ENCODE measurements at places on chromosomes 3 and 15.

DNA sequence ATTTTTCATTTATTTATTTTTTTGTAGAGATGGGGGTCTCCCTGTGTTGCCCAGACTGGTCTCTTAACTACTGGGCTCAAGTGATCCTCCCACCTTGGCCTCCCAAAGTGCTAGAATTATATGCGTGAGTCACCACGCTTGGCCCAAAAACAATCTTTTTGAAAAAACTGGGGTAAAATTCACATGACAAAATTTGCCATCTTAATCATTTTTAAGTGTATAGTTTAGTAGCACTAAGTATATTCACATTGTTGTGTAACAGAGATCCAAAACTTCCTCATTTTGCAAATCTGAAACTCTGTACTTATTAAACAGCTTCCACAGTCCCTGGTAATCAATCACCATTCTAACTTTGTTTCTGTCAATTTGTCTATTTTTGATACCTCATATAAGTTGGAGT is 5.2 kb downstream of the SNX1 start:
- no peak for DNase-seq

DNA sequence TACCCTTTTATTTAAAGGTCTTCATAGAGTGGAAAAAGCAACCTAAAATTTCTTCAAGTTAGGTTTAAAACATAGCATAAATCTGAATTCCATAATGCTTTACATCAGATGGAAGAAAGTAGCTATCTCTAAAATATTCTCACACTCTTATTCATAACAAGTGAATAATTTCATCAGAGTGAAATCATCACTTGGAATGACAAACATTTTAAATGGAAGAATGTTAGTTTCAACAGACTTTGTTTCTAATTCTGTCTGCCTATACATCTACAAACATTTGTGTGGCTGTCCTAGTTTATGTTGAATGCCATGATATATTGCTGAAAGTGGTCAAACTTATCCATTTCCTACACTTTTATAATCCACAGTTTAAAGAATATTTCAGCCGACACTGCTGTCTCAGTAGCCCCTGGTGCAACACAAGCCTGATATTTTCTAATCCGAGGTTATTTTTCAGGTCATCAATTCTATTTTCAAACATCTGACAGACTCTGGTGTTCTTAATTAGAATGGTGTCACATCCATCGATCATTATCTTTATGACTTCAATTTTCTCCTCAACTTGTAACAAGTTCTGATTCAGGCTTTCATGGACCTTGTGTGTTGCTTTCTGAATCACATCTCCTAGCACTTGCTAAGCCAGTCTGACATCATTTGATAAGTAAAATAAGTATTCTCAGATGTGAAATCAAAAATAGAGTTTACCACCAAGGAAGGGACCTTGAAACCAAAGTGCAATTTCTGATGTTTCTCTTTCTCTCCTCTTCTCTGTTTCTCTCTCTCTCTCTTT is 17.1 kb upstream of the CNTN3 start:
- no peak for DNase-seq

GRCh38 chr3:66398228-66399025 is 102.4 kb downstream of the LRIG1 start:
- DNase-seq = peak; percentile 67

DNA sequence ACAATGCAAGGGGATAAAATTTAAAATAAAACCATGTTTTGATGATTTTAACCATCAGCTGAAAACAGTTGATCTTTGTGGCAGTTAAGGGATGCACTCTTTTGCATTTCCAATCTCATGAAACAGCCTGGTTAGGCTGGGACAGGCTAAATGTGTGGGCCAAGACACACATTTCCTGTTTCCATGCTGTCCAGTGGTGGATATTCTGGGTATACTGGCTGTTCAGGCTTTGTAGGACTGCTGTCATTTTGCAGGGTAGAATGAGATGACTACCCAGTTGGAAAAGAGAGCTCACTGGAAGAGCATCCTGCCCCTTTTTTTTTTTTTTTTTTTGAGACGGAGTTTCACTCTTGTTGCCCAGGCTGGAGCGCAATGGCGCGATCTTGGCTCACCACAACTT is 42.0 kb upstream of the IP6K2 start:
- DNase-seq = no peak

- DNase-seq = no peak
Measured at GRCh38 chr3:51198477-51198876, 186.6 kb upstream of the MANF start.

DNA sequence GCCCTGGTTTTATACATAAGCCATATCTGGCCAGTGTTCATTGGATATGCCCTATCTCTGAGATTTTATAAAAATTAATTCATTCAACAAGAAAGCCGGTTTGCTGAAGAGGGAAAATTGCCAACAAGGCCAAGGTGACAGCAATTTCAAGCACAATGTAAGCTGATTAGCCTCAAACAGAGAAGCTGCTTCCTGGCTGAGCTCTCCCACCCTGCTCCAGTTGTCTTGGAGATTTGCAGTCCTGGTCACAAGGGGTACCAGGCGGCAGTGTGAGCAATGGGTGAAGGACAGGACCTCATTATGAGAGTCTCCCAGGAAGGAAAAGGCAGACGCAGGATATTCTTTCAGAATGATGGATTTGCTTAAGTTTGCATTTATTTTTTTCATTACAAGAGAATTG is 5.4 kb upstream of the THSD4 start:
- no peak for DNase-seq

- no peak for DNase-seq
Measured at GRCh38 chr3:108320746-108321350, 24.5 kb downstream of the HHLA2 start.

- DNase-seq = no peak
Measured at GRCh38 chr3:126834596-126835471, 130.8 kb downstream of the CHCHD6 start.

- DNase-seq = no peak
Measured at GRCh38 chr3:16304061-16305010, 39.3 kb downstream of the OXNAD1 start.

DNA sequence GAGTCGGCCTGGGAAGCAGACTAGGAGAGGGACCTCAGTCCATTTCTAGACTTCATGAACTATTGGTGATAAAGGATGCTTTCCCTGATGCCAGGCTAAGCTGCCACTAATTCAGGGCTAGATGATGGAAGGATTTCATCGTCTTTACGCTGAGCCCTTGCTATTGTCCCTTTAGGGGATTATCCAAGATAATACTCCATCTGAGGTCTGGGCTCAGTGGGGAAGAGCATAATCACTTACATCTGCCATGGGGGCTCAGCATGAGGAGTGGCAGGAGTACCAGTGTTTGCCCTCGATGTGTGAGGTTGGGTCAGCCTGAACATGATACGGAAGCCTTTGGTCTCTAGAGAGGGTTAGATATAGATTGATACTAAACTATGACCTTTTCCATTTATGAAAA is 47.3 kb downstream of the PTPRG start:
- DNase-seq = no peak

DNA sequence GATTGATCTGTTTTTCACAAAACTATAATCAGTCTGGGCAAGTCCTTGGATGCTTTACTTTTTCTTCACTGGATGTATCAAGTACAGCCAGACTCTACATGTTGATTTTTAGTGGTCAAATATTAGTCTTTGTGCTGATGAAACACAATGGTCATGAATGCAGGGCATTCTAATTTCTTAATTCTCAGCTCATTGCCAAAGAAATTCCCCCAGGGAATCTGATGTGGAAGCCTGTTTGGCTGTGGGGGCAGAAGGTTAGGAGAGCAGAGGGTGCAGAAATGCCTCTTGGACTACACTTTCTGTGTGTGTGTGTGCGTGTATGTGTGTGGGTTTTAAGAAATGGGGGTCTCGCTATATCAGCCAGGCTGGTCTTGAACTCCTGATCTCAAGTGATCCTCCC is 48.7 kb upstream of the HACD2 start:
- no peak for DNase-seq

GRCh38 chr3:108428586-108428985 is 81.8 kb downstream of the MYH15 start:
- no peak for DNase-seq

DNA sequence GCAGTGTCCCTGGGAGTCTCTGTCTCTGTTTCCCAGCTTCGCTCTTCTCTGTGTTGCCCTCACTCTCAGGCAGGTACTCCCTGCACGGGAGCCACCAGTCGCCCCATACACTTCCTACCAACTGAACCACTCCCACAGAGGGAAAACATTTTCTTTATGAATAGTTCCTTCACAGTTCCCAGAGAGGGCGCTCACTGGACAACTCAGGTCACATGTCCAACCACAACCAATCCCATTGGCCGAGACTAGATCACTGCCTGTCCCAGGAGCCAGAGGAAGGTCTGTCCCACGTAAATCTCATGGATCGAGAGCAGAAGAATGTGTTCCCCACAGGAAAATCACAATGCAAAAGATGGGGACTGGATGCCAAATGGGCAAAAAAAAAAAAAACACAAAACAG is 26.1 kb downstream of the GRK7 start:
- DNase-seq = no peak

GRCh38 chr3:130433306-130433705 is 83.7 kb upstream of the COL6A6 start:
- DNase-seq = no peak

DNA sequence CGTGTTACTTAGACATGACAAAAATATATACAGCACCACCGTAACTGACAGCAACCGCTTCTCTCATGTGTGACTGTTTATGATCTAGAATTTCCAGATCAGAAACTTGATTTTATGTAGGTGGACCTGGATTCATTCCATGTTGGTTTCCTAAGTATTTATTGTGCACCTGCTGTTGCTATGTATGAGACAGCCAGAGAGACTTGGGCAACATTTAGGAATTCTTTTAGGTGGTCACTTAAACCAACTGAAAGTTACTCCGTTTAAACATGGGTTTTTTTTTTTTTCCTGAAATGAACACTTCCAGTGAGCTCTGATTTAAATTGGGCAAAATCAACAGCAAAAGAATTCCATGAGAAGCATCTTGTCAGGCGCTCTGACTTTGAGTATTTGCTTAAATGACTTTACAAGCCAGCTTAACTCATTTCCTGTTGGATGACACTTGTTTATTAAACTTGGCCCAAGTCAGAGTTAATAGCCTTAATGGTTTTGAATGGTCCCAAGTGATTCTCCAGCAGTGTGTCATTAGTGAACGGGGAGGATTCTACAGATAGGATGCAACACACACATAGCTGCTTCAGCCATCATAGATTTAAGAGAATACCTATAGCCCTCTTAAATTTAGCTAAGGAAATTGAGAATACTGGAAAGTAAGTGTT is 31.8 kb downstream of the MITF start:
- no peak for DNase-seq

- no peak for DNase-seq
Measured at GRCh38 chr3:65019443-65020055, 331.7 kb upstream of the ADAMTS9 start.

GRCh38 chr3:181326637-181327223 is 337.2 kb upstream of the DNAJC19 start:
- DNase-seq = no peak

DNA sequence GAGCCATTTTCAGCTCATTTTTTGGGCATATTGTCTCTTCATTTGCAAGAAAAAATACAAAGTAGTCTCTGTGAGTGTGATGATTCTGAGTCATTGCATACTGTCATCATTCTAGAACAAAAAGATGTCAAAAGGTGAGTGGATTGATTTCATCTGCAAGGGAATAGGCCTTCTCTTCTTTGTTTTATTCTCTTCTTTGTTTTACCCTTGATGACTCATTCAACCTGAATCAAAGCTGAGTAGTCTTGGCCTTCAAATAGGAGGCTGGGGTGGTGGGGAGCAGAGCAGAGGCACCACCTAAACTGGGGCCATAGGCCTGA is 25.4 kb downstream of the CYP19A1 start:
- no peak for DNase-seq

GRCh38 chr3:143122608-143123352 is 3.2 kb downstream of the CHST2 start:
- no peak for DNase-seq

DNA sequence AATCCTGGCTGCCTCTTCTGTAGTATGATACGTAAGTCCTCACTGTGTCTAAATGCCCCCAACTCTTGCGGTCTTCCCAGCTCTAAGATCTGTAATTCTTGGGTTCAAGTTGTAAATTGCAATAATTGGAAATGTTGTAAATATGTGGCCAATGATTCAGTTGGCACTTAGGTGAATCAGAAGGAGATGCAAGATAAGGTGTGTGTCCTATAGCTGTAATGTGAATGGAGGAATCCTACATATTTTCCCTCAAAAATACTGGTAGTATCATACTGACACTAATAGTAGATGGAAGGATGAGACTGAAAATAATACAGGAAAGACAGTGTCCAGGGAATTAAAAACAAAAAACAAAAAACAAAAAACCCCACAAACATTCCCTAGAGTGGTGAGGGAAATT is 3.5 kb upstream of the ST3GAL6 start:
- DNase-seq = no peak

GRCh38 chr15:82805994-82806406 is at the start of gene FSD2:
TSS of gene FSD2 (minus strand) at chr15:82806069. CDS start at chr15:82787390, 18,679 bp downstream.
- no peak for DNase-seq

- DNase-seq = no peak
Measured at GRCh38 chr3:126896067-126896441, 86.9 kb upstream of the PLXNA1 start.

GRCh38 chr3:187291001-187291511 is 481 bp downstream of the MASP1 start:
- DNase-seq = no peak

Data from coronary artery (tissue), 2 donors.